Right lung (tissue), 10 donors: ENCODE measurements at places on chromosomes 3 and 15. TPM values are rescaled to one million over a fixed set of nuclear protein-coding genes. Genes with fewer than 3 reads are reported as not detected.

The ESYT3 gene
- polyA plus RNA-seq = 25.6 TPM

The IGSF10 gene
- 38.3 TPM for polyA plus RNA-seq

The MASP1 gene
- 7.4 TPM for polyA plus RNA-seq

The ASB14 gene
- 1.9 TPM for polyA plus RNA-seq

- DNase-seq = no peak
Measured at GRCh38 chr3:100748220-100748619, 38.9 kb downstream of the TFG start.
